ENCODE measurements at places on chromosomes 6 and 20. TPM values are rescaled to one million over a fixed set of nuclear protein-coding genes. Genes with fewer than 3 reads are reported as not detected.

DNA sequence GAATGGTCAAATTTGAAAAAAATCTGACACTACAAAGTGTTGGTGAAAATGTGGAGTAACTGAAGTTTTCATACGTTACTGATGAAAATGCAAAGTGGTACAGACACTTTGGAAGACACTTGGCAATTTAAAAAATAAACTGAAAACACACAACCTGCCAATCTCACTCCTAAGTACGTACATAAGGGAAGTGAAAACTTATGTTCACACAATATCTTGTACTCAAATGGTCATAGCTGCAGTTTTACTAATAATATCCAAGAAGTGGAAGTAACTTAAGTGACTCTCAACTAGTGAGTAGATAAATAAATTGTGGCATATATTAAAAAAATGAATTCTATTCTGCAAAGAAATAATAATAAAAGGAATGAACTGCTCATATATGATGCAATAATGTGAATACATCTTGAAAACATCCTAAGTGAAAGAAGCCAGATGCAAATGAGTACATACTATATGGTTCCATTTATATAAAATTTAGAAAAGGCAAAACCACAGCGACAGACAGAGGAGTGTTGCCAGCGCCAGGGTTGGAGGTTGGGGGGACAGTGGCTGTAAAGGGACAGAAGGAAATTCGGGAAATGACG lies 198.2 kb downstream of the ERMARD start:
- no peak overlapping the region for H3K27ac ChIP-seq
- DNase-seq = no peak
- H3K4me3 ChIP-seq = no peak overlapping the region
- 0 out of 2 replicates have a peak, but pooled peaks cover 7% of the 10 kb centered on the region for H3K27me3 ChIP-seq
- no peaks in the 10 kb centered on the region for H3K36me3 ChIP-seq

The SLC17A1 gene
- total RNA-seq = not detected

The FOXF2 gene
- 5.1 TPM for total RNA-seq

The SIRPB1 gene
- total RNA-seq = 0.54 TPM

The HLA-DOB gene
- total RNA-seq = not detected

The MLN gene
- not detected for total RNA-seq

Data from GM23248 (cell line).